Esophagus mucosa (tissue), 1 donor: ENCODE measurements at places on chromosomes 5 and 9.

- ATAC-seq = no peak
Measured at GRCh38 chr5:109833946-109834345, 144.2 kb downstream of the MAN2A1 start.

DNA sequence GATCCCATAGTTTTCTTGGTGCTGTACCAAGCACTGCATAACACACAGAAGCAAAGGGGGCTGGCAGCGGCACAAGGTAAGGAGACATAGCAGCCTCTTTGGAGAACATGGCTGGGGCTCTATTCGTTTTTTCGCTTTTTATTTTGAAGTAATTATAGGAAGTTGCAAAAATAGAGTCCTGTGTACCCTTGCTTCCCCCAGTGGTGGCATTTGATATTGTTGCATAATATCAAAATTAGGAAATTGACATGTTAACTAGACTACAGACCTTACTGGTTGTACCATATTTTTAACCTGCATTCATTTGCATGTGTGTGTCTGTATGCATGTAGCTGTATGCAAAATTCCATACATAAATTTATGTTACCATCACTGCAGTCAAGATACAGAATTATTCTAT lies 6.6 kb upstream of the UBQLN1 start:
- ATAC-seq = no peak

DNA sequence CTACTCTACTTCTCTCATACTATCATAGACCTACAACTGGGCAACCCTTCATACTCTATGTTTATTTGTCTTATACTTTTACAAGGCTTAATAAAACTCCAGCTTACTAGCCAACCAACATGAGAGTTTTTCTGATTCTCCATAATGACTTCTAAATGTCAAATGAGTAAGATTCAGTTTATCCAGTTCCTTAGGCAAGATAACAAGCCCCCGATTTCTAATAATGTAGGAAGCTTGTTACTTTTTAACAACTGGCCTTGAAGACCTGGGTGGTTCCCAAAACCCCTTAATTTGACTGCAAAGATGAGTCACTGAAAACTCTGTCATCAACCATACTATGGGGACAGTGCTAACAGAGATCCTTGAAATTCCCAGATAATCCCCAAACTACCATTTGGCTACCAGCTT lies 294.6 kb upstream of the ACTBL2 start:
- no peak for ATAC-seq

DNA sequence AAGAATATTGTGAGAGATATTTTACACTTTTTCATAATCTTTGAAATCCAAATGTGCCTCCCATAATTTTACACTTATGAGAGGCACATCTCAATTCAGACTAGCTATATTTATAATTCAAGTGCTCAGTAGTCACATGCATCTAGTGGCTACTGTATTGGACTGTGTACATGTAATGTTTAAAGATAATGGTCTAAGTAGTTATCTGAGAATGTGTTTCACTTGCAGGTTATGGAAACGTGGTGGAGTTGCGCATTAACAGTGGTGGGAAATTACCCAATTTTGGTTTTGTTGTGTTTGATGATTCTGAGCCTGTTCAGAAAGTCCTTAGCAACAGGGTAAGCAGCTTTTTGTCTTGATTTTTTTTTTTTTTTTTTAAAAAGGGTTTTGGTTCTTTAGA lies 28.8 kb downstream of the G3BP1 start:
- ATAC-seq = no peak

DNA sequence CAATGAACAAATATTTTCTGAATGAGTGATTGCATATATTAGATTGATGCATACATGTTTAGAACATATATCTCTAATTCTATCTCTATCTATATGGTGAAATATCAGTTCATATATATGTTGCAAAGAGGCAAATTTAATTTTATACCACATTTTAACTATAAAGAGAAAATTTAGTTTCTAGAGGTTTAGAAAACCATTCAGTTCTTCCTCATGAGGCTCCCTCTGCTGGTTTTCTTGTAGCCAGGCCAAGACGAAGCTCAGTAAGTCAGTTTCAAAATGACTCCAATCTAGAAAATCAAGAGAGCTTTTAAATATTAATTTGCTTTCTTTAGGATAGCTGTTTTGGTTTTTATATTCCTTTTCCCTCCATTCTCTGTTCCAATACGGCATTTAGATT lies 312.1 kb downstream of the TMEM232 start:
- no peak for ATAC-seq

- ATAC-seq = no peak
Measured at GRCh38 chr9:111436571-111436970, 47.6 kb downstream of the ECPAS start.

DNA sequence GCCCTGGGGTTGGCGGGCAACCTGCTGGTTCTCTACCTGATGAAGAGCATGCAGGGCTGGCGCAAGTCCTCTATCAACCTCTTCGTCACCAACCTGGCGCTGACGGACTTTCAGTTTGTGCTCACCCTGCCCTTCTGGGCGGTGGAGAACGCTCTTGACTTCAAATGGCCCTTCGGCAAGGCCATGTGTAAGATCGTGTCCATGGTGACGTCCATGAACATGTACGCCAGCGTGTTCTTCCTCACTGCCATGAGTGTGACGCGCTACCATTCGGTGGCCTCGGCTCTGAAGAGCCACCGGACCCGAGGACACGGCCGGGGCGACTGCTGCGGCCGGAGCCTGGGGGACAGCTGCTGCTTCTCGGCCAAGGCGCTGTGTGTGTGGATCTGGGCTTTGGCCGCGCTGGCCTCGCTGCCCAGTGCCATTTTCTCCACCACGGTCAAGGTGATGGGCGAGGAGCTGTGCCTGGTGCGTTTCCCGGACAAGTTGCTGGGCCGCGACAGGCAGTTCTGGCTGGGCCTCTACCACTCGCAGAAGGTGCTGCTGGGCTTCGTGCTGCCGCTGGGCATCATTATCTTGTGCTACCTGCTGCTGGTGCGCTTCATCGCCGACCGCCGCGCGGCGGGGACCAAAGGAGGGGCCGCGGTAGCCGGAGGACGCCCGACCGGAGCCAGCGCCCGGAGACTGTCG lies 976 bp downstream of the RXFP3 start:
- no peak for ATAC-seq

DNA sequence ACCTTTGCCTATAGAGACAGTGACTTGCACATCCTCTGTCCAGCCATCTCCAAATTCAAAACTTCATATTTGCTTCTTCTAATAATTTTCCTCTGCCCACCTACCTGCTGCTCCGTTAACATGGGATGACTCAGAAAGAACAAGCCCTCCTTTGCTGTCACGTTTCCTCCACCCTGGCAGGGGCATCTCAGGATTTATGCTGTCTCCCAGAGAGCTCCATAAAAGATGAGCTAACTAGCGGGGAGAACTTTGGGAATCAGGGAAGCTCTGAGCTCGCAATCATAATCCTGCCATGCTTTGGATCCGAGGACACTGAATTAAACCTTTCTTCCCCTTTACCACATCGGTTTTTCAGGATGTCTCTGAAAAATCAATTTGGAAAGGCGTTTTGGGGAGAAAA lies 78.4 kb upstream of the FSTL4 start:
- no peak for ATAC-seq

GRCh38 chr5:89900346-89900745 lies 509.2 kb downstream of the CETN3 start:
- ATAC-seq = no peak

- ATAC-seq = no peak
Measured at GRCh38 chr5:1474866-1475543, 29.8 kb upstream of the SLC6A3 start.

- ATAC-seq = no peak
Measured at GRCh38 chr9:132755096-132755495, 84.8 kb downstream of the GTF3C4 start.

DNA sequence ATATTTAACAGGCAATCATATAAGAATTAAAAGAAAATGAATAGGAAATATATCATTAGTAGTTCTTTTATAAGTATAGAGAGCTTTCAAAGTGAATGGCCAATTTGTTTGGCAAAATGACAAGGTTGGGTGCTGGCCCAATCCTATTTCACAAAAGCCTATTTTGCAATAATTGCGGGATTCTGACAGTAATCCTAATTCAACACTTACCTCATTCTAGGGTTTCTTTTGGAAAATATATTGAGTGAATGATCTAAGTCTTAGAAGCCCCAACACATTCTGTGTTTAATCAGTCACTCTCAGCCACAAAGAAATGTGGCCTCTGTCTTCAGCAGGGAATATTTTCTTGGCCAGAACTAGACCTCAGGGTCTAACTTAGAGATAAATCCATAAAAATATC lies 835.9 kb upstream of the ZNF608 start:
- no peak for ATAC-seq

- no peak for ATAC-seq
Measured at GRCh38 chr9:16729651-16730050, 140.8 kb downstream of the BNC2 start.

DNA sequence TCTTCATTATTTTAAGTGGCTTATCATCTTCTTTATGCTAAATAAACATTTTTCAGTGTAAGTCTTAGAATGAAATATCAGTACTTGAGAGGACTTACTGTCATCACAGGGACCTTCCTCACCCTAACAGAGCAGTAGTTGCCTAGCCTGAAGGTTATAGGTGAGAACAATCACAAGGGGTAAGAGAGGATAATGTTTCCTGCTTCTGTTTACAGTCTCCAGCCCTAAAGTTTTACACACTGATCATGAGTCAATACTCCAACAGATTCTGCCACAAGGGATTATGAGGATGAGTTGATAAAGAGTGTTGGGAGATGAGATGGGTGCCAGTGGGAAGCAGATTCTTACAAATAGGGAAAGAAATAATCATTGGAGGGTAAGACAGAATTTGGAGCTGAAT lies 265.1 kb upstream of the DAB2 start:
- no peak for ATAC-seq

DNA sequence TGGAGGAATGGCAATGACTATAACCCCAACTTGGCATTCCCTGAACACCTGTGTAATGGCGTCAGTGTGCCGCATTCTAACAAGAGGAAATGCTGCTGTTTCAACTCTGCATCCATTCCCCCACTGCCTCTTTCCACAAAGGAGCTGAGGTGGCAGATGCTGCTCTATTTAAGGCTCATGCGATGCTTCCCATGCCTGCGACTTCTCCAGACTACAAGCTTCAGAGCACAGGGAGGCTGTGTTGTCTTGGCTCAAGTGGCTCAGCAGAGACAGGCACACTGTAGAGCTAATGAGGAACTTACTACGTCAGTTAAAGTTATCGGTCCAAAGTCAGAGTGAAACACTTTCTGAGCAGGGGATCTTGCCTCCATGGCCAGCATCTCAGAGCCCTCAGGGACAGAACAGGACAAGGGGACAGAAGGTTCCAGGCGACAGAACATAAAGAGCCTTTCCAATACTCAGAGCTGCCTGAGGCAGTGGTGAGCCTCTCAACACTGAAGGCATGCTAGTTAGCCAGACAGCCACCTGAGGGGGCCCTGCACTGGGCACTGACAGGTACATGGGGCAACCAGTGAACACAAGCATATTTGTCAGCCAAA lies 21.8 kb downstream of the TNIP1 start:
- ATAC-seq = no peak

DNA sequence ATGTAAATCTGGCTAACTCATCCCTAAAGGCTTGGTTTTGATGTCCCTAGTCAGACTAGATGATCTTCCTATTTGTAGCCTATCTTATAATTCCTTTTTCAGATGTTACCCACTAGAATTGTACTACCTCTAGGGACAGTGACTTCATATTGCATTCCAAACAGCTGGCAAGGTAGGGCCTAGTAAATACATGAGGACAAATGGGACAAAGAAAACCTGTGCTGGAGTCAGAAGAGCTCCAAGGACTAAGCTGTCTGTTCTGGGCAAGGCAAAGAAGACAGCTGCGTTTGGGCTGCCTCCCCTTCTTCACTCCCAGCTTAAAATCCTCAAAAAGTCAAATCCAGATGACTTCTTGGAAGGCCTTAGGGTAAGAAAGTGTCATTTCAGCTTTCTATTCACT lies 10.0 kb downstream of the DMXL1 start:
- ATAC-seq = no peak

GRCh38 chr5:21693591-21693990 lies 1159.6 kb downstream of the CDH12 start:
- no peak for ATAC-seq

DNA sequence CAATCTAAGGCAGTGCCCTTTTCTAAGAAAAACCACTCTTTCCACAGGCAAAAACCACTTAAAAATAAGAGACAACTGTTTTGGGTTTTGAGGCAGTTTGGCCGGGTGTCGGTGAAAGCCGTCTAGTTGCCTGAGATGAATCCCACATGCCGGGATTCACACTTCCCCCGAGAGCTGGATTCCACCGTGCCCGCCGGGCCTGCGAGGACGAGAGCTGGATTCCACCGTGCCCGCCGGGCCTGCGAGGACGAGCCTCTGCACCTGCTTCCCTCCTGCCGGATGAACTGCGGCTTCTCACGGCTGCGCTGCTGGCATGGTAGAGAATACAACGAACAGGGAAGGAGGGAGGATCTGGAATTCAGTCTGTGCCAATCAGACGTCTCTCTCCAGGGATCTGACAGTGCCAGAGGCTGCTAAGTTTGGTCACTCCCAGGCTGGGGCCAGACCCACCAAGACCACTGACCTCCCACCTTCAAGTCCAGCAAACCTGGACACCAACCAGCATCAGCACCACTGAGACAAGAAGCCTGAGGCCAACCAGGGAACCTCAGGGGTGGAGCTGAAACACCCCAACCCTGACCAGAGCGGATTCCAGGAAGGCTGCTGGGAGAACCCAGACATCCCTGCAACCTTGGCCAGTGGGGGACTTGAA lies 23.0 kb downstream of the VAV2 start:
- no peak for ATAC-seq
